Naive thymus-derived CD8-positive, alpha-beta T cell (primary cell): ENCODE measurements at places on chromosomes 6 and 20. TPM values are rescaled to one million over a fixed set of nuclear protein-coding genes. Genes with fewer than 3 reads are reported as not detected.

DNA sequence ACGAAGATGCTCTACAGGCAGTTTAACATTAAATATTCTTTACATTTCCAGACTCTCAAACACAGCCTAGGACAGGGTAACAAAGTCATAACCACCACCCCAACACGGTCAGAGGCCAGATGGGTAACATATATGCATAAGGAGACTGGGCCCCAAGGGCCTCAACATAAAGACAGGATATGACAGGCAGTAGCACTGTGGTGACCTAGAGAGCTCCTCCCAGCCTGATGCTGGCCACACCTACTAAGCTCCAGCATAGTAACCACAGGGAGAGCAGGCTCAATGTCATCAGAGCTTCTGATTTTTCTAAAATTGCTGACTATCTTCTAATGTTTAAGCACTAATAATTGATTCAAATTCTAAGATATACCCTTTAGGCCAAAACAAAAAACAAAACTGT, 21.7 kb downstream of the SMLR1 start:
- no peak for DNase-seq
- H3K4me1 ChIP-seq = no peaks in the 10 kb centered on the region
- H3K4me3 ChIP-seq = no peak overlapping the region
- no peaks in the 10 kb centered on the region for H3K36me3 ChIP-seq
- no peaks in the 10 kb centered on the region for H3K27me3 ChIP-seq
- H3K27ac ChIP-seq = no peak overlapping the region

The TAAR2 gene
- polyA plus RNA-seq = not detected

The VIP gene
- not detected for polyA plus RNA-seq

DNA sequence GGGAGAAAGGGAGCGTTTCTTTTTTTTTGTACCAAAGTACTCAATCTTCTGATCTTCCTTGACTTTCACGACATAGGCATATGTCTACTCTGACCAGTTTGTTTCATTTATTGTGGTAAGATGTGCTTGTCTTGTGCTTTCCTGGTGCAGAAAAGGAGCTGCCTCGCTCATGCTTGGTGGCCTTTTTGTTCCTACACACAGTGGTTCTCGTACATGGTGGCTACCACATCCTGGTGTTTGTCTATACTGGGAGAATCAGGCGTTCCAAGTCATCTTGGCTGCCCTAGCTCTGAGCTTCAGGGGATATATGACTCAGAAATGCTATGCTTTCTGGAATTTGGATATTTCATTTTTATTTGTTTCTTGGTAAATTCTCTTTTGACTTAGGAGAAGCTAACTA, 31.8 kb downstream of the MYB start:
- H3K27me3 ChIP-seq = no peaks in the 10 kb centered on the region
- H3K36me3 ChIP-seq = peaks cover 8% of the 10 kb centered on the region
- H3K4me1 ChIP-seq = peaks cover 40% of the 10 kb centered on the region
- peak overlapping the region; percentile 82 for H3K27ac ChIP-seq
- DNase-seq = peak; percentile 16
- H3K4me3 ChIP-seq = peak overlapping the region; percentile 66

The GRIK2 gene
- not detected for polyA plus RNA-seq

The CST2 gene
- not detected for polyA plus RNA-seq

DNA sequence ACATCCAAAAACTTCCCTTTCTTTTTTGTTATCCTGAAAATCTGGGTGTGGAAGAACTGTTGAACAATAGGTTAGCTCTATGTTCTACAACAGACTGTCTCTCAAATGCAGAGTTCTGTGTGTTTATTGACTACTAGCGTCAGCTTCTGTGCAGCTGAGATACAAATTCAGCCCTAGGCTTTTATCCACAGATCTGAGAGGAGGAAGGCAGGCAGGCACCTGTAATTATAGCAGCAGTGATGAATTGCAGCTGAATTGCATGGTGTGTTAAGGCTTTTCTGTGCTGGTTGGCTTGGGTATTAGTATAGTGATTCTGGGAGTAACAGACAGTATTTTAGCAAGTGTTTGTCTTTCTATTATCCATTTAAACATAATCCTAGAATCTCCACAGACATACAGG, 24.4 kb downstream of the GRIK2 start:
- no peak overlapping the region for H3K4me3 ChIP-seq
- H3K4me1 ChIP-seq = no peaks in the 10 kb centered on the region
- H3K36me3 ChIP-seq = no peaks in the 10 kb centered on the region
- no peak for DNase-seq
- peaks cover 4% of the 10 kb centered on the region for H3K27me3 ChIP-seq

The AK9 gene
- polyA plus RNA-seq = 4.3 TPM

The ADGRB3 gene
- polyA plus RNA-seq = not detected

GRCh38 chr6:308768-309167, 16.5 kb downstream of the DUSP22 start:
- DNase-seq = no peak
- H3K27ac ChIP-seq = no peak overlapping the region
- peaks cover 24% of the 10 kb centered on the region for H3K4me1 ChIP-seq
- peaks cover 9% of the 10 kb centered on the region for H3K36me3 ChIP-seq
- no peak overlapping the region for H3K4me3 ChIP-seq
- no peaks in the 10 kb centered on the region for H3K27me3 ChIP-seq

- no peak overlapping the region for H3K4me3 ChIP-seq
- DNase-seq = no peak
- H3K27me3 ChIP-seq = no peaks in the 10 kb centered on the region
- no peak overlapping the region for H3K27ac ChIP-seq
- peaks cover 7% of the 10 kb centered on the region for H3K4me1 ChIP-seq
Measured at GRCh38 chr6:139544701-139545057, 170.2 kb upstream of the CITED2 start.

DNA sequence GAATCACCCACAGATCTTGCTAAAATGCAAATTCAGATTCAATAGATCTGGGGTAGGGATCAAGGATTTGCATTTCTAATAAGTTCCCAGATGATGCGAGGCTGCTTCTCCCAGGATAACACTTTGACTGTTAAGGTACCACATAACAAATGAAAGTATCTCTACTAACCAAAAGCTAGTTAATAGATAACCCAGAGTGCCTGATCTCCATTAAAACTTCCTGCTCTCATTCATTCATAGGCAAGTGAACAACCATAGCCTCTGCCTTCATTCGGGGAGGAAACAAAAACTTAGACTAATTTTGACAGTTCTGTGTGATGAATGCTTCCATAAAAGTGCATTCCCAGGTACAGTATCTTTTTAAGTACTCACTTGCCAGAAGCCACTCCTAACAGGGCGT, 265.6 kb upstream of the BTBD3 start:
- H3K27me3 ChIP-seq = no peaks in the 10 kb centered on the region
- H3K27ac ChIP-seq = no peak overlapping the region
- no peak overlapping the region for H3K4me3 ChIP-seq

GRCh38 chr6:90478278-90478677, 108.6 kb downstream of the MAP3K7 start:
- no peak overlapping the region for H3K4me3 ChIP-seq
- no peak overlapping the region for H3K27ac ChIP-seq
- no peaks in the 10 kb centered on the region for H3K27me3 ChIP-seq
- H3K36me3 ChIP-seq = no peaks in the 10 kb centered on the region

The HSPA12B gene
- 0.05 TPM for polyA plus RNA-seq
